ENCODE measurements at places on chromosomes 6 and 20.

GRCh38 chr6:163324688-163325389 lies 89.7 kb upstream of the QKI start:
- no peak for DNase-seq

DNA sequence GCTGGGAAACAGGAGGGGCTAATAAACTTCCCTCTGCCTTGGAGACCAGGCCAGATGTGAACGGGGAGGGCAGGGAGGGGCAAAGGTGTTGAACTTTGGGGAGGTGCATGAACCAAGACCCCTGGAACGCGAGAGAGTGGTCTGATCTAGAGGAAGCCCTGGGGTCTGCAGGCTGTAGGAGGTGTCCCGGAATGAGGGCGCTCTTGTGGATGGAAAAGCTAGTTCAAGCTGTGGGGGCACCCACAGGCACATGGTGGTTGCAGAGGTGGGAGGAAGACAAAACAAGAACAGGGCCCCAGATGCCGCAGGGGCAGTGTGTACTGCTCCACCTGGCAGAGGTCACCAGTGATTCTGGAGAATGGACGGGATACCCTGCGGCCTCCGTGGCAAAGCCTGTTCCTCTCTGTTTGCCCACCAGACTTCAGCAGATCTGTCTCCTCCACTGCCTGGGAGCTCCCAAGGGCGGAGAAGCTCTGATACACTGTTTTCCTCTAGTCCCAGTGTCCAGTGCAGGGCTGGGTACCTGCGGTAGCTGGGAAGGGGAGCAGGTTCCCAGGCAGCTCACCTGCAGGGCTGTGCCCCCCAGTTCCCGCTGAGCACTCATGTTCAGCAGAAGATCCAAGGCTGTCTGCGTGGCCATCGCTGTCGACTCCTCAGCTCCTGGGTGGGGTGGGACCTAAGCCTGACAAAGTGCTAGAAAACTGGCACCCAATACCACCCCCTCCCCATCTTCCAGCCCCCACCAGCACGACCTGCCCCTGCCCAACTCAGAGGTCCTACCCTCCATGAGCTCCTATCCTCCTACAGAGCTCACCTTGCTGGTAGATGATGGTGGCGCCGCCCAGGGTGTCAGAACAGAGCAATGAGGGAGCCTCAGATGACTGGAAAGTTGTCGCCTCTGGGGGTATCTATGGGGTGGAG lies 14.7 kb downstream of the ZNF335 start:
- DNase-seq = no peak

DNA sequence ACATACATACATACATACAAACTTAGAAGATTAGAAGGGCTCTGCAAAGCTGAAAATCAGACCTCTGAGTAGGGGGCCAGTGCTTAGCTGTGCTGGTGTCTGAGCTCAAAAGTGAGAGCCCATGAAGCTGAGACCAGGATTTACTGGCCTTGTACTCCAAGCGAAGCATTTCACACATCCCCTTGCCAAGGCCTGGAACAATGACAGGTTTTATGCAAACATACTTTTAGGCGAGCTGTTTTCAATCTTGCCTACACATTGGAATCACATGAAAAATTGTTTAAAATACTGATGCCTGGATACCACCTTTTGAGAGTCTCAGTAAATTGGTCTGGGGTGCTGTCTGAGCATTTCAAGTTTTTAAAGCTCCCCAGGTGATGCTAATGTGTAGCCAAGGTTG lies 80.9 kb upstream of the SRSF6 start:
- no peak for DNase-seq

GRCh38 chr6:162211022-162211421 lies 516.5 kb downstream of the PRKN start:
- DNase-seq = no peak

DNA sequence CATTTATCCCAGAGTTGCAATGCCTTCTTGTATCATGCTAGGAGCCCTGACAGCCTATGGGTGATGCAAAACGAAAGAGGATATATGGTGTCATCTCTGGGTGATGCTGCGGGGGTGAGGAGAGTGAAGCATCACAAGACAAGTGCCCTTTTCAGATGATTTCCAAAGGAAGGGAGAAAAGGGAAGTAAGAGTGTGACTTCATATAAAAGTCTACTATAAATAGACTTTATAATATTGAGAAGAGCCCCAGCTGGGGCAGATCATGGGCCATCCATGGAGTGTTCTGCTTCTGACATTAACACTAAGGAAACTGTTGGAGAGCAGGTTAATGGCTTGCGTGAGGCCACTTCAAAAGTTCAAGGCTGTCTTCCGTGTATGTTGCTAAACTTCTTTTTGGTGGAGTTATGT lies 4.4 kb downstream of the CD83 start:
- no peak for DNase-seq

DNA sequence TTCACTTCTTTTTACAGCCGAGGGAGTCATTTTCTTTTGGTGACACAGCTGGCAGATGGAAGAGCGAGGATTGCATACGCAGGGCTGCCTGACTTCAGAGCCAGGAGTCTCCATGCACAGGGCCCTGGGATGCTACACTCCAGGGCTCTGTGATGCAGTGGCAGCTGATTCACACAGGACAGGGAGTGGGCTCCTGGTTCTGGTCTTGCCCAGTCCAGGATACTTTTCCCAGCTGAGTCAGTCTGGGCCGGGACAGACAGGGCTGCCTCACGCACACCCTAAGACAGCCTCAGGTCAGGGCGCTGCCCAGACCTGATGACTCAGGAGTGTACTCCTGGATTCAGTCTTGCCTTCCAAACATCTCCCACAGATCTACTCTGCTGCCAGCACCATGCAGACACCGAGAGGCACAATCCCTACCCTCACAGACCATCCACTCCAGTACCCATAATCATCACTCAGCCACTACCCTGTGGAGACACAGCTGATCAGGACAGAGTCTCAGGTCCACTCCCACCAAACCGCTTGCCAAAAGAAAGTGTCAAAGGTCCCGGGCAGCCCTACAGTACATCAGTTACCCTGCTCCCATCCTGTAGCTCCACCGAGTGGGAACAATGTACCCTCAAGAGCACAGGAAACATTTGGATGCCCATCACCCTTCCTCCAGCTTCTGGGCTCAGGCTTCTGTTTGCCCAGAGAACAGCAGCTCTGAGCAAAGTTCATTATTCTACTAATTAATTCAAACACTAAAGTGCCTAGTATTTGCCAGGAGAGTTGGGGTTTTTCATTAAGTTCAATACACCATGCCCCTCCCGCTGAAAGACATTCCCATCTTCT lies 11.5 kb downstream of the SDC4 start:
- DNase-seq = peak; percentile 93

- no peak for DNase-seq
Measured at GRCh38 chr20:49660912-49661311, 52.8 kb downstream of the B4GALT5 start.

GRCh38 chr6:52981222-52981900 lies 13.7 kb downstream of the GSTA4 start:
- DNase-seq = no peak

- DNase-seq = no peak
Measured at GRCh38 chr6:106124015-106124414, 37.9 kb downstream of the PRDM1 start.

DNA sequence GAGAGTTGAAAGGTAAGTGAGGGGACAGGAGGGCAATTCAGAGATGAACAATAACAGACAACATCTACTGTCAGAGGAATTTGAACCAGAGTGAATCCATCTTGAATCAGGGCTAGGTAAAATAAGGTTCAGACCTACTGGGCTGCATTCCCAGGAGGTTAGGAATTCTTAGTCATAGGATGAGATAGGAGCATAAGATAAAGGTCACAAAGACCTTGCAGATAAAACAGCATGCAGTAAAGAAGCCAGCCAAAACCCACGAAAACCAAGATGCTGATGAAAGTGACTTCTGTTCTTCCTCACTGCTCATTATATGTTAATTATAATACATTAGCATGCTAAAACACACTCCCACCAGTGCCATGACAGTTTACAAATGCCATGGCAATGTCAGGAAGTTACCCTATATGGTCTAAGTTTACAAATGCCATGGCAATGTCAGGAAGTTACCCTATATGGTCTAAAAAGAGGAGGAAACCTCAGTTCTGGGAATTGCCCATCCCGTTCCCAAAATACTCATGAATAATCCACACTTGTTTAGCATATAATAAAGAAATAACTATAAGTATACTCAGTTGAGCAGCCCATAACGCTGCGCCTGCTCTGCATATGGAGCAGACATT lies 248.5 kb downstream of the HAO1 start:
- DNase-seq = no peak

GRCh38 chr6:150301846-150302519 lies 66.8 kb upstream of the IYD start:
- no peak for DNase-seq

GRCh38 chr6:46207174-46207573 lies 36.4 kb upstream of the ENPP5 start:
- DNase-seq = no peak

- no peak for DNase-seq
Measured at GRCh38 chr6:90637320-90637719, 50.4 kb upstream of the MAP3K7 start.

DNA sequence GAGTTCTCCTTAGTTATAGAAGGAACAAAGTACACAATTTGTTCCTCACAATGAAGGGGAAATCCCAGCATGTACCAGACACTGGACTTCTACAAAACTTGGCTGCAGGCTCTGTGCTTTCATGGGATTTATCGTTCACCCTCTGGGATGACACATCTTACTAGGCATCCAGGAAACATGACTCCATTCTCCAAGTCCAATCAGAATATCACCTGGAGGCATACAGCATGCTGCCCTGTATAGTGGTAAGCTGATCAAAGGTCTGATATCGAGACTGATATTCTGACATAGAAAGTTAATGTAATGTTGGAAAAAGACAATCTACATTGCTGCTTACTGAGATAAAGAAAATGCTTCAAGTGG lies 6.7 kb downstream of the RWDD2A start:
- DNase-seq = no peak

- DNase-seq = no peak
Measured at GRCh38 chr20:2519115-2519809, 10.5 kb upstream of the ZNF343 start.

- peak; percentile 79 for DNase-seq
Measured at GRCh38 chr20:16922834-16923233, 174.7 kb downstream of the OTOR start.

- DNase-seq = no peak
Measured at GRCh38 chr6:169045486-169045885, 208.2 kb downstream of the THBS2 start.

DNA sequence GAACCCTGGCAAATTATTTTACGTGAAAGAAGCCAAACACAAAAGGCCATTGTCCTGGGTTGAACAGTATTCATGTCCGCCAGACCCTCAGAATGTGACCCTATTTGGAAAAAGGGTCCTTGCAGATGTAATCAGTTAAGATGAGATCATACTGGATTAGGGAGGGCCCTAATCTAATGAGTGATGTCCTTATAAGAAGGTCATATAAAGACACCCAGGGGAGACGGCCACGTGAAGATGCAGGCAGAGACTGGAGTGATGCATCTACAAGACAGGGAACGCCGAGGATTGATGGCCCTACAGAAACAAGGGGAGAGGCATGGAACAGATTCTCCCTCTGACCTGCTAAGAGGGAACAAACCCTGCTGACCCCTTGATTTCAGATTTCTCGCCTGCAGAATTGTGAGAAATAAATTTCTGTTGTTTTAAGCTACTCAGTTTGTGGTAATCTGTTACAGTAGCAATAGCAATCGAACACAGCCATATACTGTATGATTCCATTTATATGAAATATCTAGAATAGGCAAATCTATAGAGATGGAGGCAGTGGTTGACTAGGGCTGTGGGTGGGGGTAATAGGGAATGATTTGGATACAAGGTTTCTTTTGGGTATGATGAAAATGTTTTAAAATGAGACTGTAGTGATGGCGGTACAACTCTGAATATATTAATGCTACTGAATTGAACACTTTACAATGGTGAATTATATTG lies 132.9 kb upstream of the NUP153 start:
- no peak for DNase-seq

DNA sequence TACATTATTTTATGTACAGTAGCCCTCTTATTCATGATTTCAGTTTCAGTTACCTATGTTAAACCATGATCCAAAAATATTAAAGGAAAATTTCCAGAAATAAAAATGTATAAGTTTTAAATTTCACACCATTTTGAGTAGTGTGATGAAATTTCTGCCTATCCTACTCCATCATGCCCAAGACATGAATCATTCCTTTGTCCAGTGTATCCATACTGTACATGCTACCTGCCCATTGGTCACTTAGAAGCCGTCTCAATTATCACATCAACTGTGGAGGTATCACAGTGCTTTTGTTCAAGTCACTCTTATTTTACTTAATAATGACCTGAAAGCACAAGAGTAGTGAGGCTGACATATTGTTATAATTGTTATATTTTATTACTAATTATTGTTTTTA lies 32.3 kb upstream of the PLCB4 start:
- no peak for DNase-seq

GRCh38 chr20:36823121-36823520 lies 49.6 kb upstream of the DSN1 start:
- DNase-seq = no peak

DNA sequence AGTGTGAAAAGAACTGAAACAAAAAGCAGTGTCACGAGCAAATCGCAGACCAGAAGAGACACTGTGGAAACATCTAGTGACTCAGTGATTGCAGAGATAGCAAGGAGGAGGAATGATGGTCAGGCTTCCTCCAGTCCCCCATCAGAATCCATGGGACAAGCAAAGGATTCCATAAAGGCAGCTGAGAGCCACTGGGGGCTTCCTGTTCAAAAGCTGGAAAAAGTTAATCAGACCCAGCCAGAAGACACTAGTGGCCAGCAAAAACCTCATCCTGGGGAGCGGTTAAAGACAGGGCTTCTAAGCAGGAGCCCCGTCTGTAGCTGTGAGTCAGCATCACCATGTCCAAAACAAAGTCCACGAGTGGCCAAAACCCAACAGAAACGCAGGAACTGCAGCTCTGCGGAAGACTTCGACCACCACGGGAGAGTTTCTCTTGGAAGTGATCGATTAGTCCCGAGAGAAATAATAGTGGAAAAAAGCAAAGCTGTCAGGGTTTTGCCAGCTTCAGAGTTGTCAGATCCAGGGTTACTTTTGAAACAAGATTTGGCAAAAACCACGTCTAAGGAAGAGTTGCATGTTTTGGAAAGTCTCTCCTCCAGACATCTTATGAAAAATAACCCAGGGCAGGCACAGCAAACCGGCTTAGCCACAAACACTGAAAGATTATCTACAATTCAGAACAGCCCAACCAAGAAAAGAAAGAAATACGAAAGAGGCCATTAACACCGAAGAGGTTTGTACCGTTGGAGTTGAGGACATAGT lies 51.0 kb downstream of the JAG1 start:
- DNase-seq = no peak

DNA sequence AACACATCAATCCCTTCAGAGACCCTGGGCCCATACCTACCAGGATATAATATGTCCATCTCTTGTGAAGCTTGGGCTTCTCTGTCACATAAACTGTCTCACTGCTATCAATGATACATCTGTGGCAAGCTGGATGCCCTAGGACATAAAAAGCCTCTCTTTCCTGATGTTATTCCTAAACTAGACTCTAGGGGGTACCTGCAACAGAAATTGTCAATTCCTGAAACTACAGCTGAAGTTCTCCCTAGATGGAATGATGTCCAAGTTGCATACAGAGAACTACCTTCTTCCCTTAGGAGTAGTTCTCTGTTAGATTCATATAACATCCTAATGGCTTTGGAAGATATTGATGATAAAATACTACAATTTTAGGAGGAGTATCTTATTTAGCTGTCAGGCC lies 35.8 kb downstream of the TBX18 start:
- no peak for DNase-seq

GRCh38 chr20:4787069-4787468 lies 65.4 kb downstream of the PRND start:
- no peak for DNase-seq

- DNase-seq = no peak
Measured at GRCh38 chr20:32064667-32065066, 12.6 kb downstream of the HCK start.

Data from AG09309 (cell line).